ENCODE measurements at places on chromosomes 5 and 9.
A peak's percentile ranks its signal among the peaks of the same experiment; 100 is the strongest.

DNA sequence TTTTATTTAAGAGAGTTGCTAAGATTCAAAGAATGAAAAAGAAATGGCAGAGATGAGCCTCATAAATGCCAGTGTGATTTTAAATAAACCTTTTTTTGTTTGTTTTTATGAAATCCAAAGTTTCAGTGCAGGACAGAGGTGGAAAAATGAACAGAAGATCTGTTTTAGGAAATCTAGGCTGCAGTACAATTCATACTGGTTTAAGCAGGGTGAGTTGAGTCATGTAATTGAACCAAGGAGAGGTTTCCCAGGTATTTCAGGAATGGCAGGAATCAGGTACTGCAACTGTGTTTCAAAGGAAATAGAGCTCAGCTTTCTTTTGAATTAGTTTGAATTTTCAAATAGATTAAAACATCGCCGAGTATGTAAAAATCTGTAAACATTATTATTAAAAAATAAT lies 3.0 kb upstream of the ANKRD31 start:
- DNase-seq = no peak

- DNase-seq = no peak
These were observed 69.2 kb downstream of the ANGPTL2 start for GRCh38 chr9:127053057-127053821.

GRCh38 chr5:35129276-35129675 lies 81.5 kb upstream of the AGXT2 start:
- peak; percentile 95 for DNase-seq

DNA sequence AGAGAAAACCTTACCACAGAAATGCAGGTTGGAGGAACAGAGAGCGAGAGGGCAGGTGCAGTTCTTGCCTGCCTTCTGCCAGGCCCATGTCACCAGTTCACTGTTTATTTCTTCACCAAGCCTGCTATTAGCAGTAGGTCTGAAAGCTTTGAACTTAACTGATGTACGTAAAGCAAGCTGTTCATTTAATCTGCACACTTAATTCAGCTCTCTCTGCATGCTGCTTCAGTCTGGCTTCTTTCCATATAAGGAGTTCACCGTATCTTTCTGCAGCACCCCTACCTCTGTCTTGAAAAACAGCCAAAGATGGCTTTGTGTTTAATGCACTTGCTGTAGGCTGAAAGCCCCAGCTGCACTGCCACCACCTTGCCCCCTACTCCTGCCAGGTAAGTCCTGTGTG lies 205.1 kb downstream of the RAB3C start:
- no peak for DNase-seq

- no peak for DNase-seq
These were observed 106.2 kb downstream of the MAST4 start for GRCh38 chr5:66702426-66702825.

GRCh38 chr5:143356855-143357583 lies 46.5 kb downstream of the NR3C1 start:
- DNase-seq = no peak

- peak; percentile 39 for DNase-seq
These were observed 266.8 kb downstream of the ARHGEF28 start for GRCh38 chr5:73892806-73893205.

- no peak for DNase-seq
These were observed 8.8 kb downstream of the GRIN1 start for GRCh38 chr9:137147793-137148160.

GRCh38 chr9:77456829-77457437 lies 191.2 kb downstream of the GNA14 start:
- DNase-seq = peak; percentile 75

DNA sequence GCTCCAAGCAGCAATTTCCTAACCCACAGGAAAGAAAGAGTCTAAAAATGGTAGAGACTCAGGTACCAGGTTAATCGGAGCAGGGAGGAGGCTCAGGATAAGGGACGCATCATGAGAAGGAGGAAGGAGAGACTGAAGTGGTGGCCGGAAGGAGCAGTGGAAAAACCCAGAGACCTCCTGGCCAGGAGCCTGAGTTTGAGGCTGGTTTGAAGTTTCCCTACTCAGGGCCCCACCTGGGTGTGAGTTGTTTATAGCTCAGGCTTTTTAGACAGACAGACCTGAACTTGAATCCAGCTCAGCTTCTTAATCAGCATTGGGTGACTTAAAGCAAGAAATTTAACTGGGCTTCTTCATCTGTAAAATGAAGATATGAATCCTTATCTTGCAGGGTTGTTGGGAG lies 11.9 kb upstream of the AQP7 start:
- no peak for DNase-seq

DNA sequence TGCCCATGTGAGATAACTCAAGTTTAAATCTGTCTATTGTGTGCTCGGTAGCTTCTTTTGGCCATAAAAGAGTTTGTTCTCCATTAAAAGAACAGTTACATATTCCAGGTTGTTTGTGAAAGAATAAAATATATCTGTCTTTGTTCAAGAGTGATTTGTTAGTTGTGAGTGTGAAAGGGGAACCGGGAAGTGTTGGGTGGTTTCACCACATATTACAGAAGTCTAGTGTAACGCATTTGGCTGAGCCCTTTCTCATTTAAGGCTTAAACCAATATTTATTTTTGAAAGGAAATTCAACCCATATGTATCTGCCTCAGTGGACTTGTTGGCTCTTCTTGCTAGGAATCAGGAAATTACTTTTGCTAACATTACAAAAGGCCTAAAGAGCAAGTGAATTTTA lies 54.1 kb upstream of the DMRTA1 start:
- DNase-seq = no peak
